ENCODE measurements at places on chromosomes 1 and 21. TPM values are rescaled to one million over a fixed set of nuclear protein-coding genes. Genes with fewer than 3 reads are reported as not detected.

The NBPF6 gene
- not detected for polyA plus RNA-seq

The TBX19 gene
- polyA plus RNA-seq: 1.8 TPM

The DONSON gene
- polyA plus RNA-seq: 6.0 TPM

The RNF187 gene
- 44.2 TPM for polyA plus RNA-seq

The B3GALT2 gene
- 3.5 TPM for polyA plus RNA-seq

The BATF3 gene
- polyA plus RNA-seq: 3.7 TPM

The LCE1B gene
- polyA plus RNA-seq: not detected

The TMEM240 gene
- polyA plus RNA-seq: 31.0 TPM

GRCh38 chr1:67711855-67712212 lies 26.8 kb downstream of the GADD45A start:
- DNase-seq: no peak

- DNase-seq: no peak
Measured at GRCh38 chr1:35707601-35708440, 10.9 kb downstream of the C1orf216 start.

DNA sequence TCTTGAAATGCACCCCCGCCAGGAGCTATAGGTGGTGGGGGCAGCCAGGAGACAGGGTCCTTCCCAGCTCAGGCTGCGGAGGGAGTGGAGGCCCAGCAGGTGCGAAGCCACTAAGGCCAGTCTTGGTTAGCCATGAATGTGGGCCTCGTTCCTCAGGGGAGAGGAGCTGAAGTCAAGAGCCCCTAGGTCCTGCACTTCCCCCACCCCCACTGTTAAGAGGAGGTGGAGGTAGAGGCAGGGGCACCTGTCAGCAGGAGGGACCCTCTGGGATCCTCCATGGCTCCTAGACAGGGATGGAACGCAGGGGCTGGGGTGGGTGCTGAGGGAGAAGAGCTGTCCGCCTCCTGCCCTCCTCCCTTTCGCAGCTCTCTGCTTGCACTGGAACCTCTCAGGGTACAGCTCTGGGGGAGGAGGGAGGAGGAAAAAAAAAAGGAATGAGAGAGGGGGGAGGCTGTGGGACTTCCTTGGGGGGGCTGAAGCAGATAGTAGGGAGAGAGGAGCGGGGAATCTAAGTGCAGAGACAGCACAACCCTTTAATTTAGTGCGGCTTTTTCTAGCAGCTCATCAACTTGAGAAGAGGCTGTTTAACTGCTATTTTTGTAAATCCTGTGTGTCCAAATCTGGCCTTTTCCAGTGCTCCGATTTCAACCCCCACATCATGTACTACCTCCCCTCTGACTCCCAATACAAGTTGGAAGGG lies 37.0 kb downstream of the MATN1 start:
- no peak for DNase-seq

GRCh38 chr1:33719326-33719725 lies 144.6 kb upstream of the HMGB4 start:
- DNase-seq: no peak

GRCh38 chr1:102219463-102219862 lies 222.7 kb upstream of the OLFM3 start:
- no peak for DNase-seq

GRCh38 chr1:218219460-218219859 lies 65.6 kb upstream of the RRP15 start:
- no peak for DNase-seq

- DNase-seq: no peak
Measured at GRCh38 chr1:212699625-212700222, at the start of gene BATF3. TSS of gene BATF3 (minus strand) at chr1:212699840. CDS start at chr1:212699762, 78 bp downstream.

GRCh38 chr1:50103615-50104081 lies 5.1 kb upstream of the ELAVL4 start:
- no peak for DNase-seq

- DNase-seq: no peak
Measured at GRCh38 chr1:19596065-19596713, 47.9 kb upstream of the NBL1 start.

- no peak for DNase-seq
Measured at GRCh38 chr1:59499273-59499942, 202.5 kb downstream of the FGGY start.

GRCh38 chr1:150516050-150516591 lies 569 bp downstream of the FALEC start:
- no peak for DNase-seq

DNA sequence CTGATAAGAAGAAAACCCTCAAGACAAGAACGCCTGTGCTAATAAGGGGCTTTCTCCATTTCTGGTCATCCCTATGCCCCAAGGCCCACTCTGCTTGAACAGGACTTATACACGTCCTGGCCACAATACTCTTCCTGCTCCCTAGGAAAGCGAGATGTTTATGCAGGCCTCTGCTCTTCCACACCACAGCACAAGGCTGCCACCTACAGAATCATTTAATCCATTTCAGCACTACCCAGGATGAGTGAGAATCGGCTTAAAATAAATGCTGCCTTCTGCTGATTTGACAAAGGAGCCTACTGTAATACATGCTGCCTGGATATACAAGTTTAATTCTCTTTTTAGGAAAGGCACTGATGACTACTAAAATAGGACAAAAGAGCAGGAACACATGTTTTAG lies 29.4 kb downstream of the FRRS1 start:
- DNase-seq: no peak

DNA sequence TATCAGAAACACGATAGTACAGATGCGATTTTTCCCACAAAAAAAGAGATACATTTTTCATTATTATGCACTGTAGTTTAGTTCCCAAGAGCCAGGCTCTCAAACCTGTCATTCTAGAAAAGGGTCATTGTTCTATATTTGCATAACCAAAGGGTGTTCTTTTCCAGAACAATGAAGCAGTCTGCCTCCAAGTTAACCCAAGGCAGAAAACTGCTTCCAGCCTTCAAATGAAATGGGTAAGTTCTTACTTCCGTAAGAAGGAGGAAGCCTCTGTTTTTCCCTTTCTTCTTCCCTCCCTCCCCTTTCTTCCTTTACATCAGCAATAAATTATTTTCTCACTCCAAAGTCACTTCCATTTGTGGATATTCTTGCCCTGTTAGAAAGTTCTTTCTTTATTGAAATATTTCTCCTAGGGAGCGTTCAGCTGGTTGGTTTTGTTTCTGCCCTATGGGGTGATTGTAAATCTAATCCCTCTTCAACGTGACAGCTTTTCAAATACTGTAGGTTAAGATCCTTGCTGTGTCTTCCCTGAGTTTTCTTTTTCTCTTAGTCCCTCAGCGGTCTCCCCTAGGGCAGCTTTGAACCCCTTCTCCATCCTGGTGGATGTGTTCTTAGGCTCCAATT lies 77.3 kb upstream of the PTGFRN start:
- DNase-seq: no peak

DNA sequence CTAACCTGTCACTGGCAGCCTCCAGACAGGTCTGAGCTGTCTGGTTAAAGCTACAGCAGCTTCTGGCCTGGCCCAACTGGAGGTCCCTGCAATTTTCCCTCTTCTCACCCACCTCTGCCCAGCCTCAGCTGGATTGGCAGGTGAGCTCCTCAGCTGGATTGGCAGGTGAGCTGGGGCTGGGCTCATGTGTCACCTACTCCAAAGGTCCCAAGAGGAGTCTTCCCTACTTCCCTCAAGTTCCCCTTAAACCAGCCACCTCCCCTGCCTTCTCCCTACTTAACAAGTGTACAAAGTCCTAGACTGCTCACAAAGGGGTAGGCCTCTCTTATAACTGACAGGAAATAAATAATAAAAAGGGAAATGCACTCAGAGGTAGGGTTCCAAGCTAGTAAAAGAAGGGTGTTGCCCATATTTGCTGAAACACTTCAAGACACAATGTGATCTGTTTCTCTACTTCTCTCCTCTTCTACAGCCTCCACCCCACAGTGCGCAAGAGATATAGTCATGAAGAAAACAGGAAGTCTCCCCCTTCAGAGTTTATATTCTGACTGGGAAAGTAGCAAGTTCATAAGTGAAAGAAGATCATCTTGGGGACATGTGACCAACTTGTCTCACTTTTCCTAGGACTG lies at the start of gene GPA33:
Gene GPA33, minus strand, starts transcription at position 64 of the 629 bp plus-strand sequence. CDS start 90 bp downstream, outside the sequence.
- DNase-seq: no peak

GRCh38 chr1:2210084-2210653 lies 15.6 kb upstream of the FAAP20 start:
- no peak for DNase-seq

DNA sequence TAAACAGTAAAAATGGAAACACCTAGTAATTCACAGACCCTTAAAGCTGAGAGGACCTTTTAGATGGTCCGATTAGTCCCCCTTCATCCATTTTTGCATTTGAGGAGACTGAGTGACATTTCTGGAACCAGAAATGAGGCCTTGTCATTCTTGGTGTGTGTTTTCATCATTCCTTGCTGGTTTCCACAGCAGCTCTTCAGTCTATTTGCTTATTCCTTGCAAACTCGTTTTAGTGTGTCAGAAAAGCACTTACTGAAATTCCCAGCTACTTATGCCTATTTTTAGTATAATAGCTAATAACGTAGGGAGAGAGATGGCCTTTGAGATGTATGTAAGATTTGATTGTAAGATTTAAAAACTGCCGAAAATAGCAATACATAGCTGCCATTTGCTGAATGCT lies 70.9 kb downstream of the VPS13D start:
- DNase-seq: no peak

- no peak for DNase-seq
Measured at GRCh38 chr1:152460529-152460899, 46.5 kb upstream of the CRNN start.

DNA sequence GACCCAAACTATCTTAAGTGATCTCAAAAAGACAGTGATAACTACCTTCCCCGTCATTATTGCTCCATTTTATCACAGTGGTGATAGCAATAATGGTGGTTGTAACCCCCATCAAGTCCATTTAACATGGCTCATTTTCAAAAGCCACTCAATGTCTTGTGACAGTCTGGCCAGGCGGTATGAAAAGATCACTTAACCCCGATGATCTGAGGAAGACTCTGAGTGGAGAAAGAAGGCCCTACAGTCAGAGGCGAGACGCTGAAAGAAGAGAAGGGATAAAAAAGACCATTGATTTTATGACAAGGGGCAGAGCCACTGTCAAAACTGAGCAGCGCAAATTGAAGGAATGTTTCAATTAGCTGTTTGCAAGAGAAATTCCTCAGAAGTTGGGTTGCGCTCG lies 417.2 kb upstream of the PBX1 start:
- no peak for DNase-seq

- no peak for DNase-seq
Measured at GRCh38 chr1:27527890-27528817, 38.2 kb upstream of the WASF2 start.

DNA sequence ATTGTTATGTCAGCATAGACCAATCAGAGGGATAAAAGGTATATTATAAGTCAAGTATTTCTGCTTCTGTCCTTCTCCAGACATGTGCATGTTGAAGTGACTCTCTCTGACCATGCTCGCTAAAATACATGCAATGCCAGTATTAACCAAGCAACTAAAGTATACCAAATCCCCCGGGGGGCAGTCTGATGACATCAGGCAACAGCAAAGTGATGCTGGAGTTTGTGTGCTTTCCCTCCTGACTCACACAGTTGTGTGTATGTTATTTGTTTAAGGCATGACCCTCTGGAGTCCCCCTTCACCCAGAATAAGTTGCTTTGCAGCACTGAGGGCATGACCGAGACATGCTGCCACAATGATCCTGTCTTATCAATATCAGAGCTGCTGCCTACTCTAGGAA lies 2.1 kb downstream of the BRINP2 start:
- no peak for DNase-seq

- DNase-seq: no peak
Measured at GRCh38 chr1:243374412-243374811, 118.6 kb downstream of the SDCCAG8 start.

DNA sequence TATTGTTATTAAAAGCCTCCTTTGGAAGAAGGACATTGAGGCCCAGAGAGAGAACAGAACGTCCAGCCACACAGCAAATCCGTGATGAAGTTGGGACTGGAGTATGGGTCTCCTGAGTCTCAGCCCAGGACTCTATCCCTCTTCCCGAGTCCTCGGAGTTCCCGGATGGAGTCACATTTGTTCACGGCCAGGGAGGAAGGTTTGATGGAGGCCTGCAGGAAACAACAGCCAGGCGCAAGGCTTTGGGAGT lies 357 bp upstream of the TXLNA start:
- no peak for DNase-seq

DNA sequence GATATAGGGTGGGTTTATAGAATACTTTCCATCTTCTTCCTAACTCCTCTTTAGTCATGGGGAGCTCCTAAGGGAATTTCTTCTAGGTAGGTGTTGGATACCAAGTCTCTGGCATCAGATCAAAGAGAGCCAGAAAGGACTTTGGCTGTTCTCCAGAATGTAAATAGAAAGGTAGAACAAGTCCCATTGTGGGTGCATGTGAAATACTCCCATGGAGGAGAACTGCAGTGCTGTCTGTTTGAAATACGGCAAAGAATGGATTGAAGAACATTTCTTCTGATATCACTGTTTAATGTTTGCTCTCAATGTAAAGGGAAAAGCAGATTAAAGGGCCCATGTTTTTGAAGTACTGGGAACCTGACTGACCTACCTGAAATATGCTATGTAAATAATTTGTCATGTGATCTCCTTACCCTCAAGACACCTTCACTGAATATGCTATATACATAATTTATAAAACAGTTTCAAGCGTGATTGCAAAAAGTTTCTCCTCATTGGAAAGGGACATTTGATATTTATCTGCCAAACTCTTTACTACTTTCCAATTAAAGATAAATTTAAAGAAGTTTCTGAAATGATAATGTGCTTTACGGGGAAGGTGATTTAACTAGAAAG lies 65.9 kb downstream of the LAMC1 start:
- DNase-seq: no peak

GRCh38 chr21:17708522-17709265 lies 96.0 kb upstream of the BTG3 start:
- no peak for DNase-seq

DNA sequence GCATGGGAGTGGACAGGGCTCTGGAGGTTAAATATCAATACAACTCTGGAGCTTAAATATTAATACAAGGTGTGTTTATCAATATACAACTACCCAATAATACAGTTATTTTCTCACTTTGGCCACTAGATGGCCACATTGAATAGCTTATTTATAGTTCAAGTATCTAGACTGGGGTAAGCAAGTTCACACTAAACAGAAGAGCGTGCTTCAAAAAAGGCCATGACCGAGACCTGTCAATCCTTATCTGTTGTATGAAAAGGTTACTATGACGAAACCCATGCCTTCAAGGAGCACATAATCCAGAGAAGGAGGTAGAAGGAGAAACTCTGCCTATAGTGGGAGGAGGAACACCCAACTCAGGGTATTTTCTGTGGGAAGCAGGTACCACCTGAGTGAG lies 29.1 kb downstream of the CHML start:
- DNase-seq: no peak

DNA sequence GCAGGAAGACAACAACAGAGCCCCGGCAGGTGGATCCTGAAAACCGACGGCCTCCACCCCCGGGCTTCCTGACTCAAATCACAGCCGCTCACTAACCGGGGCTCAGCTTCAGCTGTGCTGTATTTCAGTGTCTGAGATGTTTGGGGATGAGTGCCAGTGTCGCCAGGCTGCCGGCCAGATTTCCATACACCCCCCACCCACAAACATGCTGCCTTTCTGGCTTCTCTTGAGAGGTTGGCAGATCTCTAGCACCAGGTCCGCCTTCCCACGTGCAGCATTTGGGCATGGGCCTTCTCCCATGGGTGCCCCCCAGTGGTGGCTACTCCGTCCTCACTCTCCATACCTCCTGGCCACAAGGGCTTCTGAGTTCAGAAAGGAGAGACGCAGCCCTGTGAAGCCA lies 34.8 kb downstream of the KCNAB2 start:
- no peak for DNase-seq
